MCF 10A (cell line): ENCODE measurements at places on chromosomes 5 and 9. TPM values are rescaled to one million over a fixed set of nuclear protein-coding genes. Genes with fewer than 3 reads are reported as not detected.

- no peaks in the 10 kb centered on the region for H3K27me3 ChIP-seq
- H3K4me3 ChIP-seq: peak overlapping the region; percentile 84
These were observed 1.3 kb upstream of the TRIM36 start for GRCh38 chr5:115170929-115171510.

- H3K36me3 ChIP-seq: no peaks in the 10 kb centered on the region
- no peaks in the 10 kb centered on the region for H3K27me3 ChIP-seq
- no peak overlapping the region for H3K4me3 ChIP-seq
- no peak overlapping the region for H3K27ac ChIP-seq
- H3K4me1 ChIP-seq: no peaks in the 10 kb centered on the region
- DNase-seq: no peak
These were observed 153.7 kb downstream of the TMEM232 start for GRCh38 chr5:110572729-110573128.

DNA sequence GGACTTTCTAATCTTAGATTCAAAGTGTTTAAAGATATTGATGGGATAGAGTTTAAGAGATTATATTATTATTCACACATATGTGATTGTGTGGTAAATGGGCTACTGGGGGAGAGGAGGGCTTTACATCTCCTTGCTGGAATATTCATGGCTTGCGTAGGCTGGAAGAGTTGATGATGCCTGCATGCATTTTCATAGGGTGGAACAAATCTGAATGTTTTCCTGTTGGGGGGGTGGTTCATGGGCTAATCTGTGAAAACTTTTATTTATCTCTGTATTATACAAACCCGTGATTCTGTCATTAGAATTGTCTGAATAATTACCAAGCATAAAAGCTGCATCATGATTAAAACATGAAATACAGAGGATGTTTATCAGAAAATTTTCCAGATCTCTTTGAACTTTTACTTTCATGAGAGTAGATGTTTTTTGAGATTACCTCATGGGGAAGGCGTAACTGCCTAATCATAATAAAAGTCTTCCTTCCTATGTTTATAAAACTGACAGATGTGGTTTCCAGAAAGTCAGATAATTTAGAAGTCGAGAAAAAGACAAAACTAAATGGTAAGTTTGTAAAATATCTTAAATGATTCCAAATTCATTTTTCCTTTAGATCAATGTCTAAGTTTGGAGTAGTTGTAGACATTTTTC lies 1185.4 kb upstream of the SEMA6A start:
- no peaks in the 10 kb centered on the region for H3K4me1 ChIP-seq
- H3K4me3 ChIP-seq: no peak overlapping the region
- no peaks in the 10 kb centered on the region for H3K36me3 ChIP-seq
- no peak for DNase-seq
- H3K27me3 ChIP-seq: no peaks in the 10 kb centered on the region
- no peak overlapping the region for H3K27ac ChIP-seq

DNA sequence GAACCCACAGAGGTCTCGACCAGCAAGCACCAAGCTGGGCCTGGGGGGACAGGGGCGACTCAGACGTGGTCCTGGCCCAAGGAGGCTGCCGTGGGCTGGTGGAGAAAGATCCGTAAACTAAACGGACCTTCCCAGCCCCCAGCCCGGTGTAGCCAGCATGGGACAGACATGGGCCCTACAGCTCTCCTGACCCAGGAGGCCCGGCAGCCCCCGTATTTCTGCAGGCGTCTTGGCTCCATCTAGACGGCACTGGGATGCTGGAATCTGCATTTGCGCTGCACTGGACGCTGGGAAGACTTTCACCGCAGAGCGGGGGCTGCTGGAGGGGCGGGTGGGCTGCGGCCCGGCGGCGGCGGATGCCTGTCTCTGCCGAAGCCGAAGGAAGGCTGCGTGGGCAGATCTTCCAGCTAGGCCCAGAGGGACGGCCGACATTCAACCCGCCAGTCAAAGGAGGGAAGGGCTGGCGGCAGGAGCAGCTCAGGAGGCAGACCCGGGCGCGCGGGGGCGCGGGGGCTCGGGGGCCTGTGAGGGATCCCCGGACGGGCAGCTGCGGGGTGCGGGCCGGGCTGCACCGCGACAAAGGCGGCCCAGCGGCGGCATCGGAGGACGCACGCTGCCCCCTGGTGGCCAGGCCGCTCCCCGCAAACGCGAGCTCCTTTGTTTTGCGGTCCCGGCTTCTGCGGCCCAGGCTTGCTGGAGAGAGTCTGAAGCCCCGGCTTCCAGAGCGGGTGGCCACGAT lies 266.2 kb downstream of the NSG2 start:
- no peaks in the 10 kb centered on the region for H3K36me3 ChIP-seq
- H3K27ac ChIP-seq: no peak overlapping the region
- no peaks in the 10 kb centered on the region for H3K4me1 ChIP-seq
- DNase-seq: peak; percentile 62

DNA sequence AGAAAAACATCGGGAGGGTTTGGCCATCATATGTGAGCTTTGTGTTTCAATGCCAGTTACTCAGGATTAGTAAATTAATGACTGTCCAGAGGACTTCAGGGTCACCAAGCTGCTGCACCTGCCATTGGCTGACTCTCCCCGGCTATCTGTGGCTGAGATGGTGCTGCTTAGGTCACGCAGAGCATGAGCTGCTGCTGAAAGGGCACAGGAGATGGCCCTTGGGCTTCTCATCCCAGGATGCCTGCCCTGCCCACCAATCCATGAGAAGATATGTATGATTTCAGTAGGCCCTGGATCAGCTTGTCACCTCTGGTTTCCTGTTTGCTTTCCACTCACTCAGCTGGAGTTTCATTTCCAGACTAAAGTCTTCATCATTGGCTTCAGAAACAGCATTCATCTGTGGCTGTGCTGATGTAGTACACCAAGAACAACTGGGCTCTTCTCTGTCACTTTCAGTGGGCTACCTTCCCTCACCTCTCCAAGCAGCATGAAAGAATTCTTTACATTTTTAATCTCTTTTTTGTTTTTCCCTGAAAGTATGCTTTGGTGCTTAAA lies 2.4 kb upstream of the CATSPER3 start:
- no peak overlapping the region for H3K27ac ChIP-seq
- DNase-seq: no peak
- peaks cover 72% of the 10 kb centered on the region for H3K36me3 ChIP-seq
- no peaks in the 10 kb centered on the region for H3K4me1 ChIP-seq
- H3K27me3 ChIP-seq: no peaks in the 10 kb centered on the region

- H3K27me3 ChIP-seq: no peaks in the 10 kb centered on the region
- H3K36me3 ChIP-seq: no peaks in the 10 kb centered on the region
- no peak overlapping the region for H3K27ac ChIP-seq
These were observed 216.3 kb downstream of the CDK5RAP2 start for GRCh38 chr9:120363697-120364096.

The IL9 gene
- not detected in 2 replicates for total RNA-seq

The LCN12 gene
- 0.86 and 1.2 TPM in 2 replicates for total RNA-seq

GRCh38 chr9:79573412-79573923 lies 1.7 kb downstream of the TLE4 start:
- DNase-seq: peak; percentile 30
- H3K27me3 ChIP-seq: no peaks in the 10 kb centered on the region
- peaks cover 17% of the 10 kb centered on the region for H3K4me1 ChIP-seq
- no peak overlapping the region for H3K4me3 ChIP-seq
- H3K27ac ChIP-seq: peak overlapping the region; percentile 86

- H3K27ac ChIP-seq: no peak overlapping the region
- no peak for DNase-seq
- peaks cover 7% of the 10 kb centered on the region for H3K36me3 ChIP-seq
- no peaks in the 10 kb centered on the region for H3K27me3 ChIP-seq
- H3K4me3 ChIP-seq: no peak overlapping the region
- H3K4me1 ChIP-seq: peaks cover 48% of the 10 kb centered on the region
These were observed 50.1 kb downstream of the FBXW11 start for GRCh38 chr5:171956314-171956713.

DNA sequence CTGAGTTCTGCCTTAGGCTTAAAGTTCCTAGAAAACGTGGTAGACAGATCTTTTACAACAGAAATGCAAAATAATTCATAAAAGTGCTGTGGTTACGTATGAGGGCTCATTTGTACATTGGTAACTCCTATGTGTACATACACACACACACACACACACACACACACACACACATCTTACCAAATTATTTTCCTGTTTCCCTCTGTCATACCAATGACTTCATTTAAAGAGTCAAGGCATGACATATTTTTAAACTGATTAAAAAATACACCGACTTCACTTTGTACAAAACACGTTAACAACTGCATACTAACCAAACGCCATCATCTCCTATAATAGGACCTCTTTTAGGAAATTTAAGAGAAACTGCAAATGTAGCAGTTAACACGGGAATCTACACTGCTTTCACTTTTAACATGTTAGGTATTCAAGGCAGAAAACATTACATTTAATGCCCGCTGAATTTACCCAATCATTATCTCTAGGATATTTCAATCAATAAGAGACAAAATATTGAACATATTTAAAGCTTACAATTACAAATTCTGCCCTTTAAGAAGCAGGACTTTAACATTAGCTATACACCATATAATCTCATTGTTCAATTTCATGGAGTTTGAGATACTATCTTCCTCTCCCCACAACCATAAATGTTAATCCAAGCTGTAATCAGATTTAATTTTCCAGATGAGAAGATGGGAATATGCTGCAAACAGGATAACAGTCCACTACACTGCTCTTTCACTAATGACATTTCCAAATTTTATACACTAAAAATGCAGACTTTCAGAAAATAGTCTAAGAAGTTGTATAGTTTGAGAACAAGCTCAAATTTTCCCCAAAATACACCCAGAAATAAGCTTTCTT lies 133.1 kb downstream of the DENND1A start:
- no peaks in the 10 kb centered on the region for H3K27me3 ChIP-seq
- H3K4me1 ChIP-seq: peaks cover 6% of the 10 kb centered on the region
- H3K36me3 ChIP-seq: no peaks in the 10 kb centered on the region
- no peak for DNase-seq
- H3K27ac ChIP-seq: no peak overlapping the region

The ZBED3 gene
- 9.8 and 14.8 TPM in 2 replicates for total RNA-seq

The C9 gene
- not detected in 2 replicates for total RNA-seq

GRCh38 chr5:149605998-149606724 lies 24.9 kb downstream of the ARHGEF37 start:
- H3K27ac ChIP-seq: peak overlapping the region; percentile 91
- peak; percentile 99 for DNase-seq
- no peak overlapping the region for H3K4me3 ChIP-seq
- no peaks in the 10 kb centered on the region for H3K27me3 ChIP-seq
- H3K4me1 ChIP-seq: peaks cover 48% of the 10 kb centered on the region

GRCh38 chr9:129667850-129668249 lies 2.4 kb downstream of the PRRX2 start:
- no peaks in the 10 kb centered on the region for H3K4me1 ChIP-seq
- peaks cover 19% of the 10 kb centered on the region for H3K27me3 ChIP-seq
- H3K4me3 ChIP-seq: no peak overlapping the region
- H3K27ac ChIP-seq: no peak overlapping the region

The FCN2 gene
- not detected in 2 replicates for total RNA-seq

DNA sequence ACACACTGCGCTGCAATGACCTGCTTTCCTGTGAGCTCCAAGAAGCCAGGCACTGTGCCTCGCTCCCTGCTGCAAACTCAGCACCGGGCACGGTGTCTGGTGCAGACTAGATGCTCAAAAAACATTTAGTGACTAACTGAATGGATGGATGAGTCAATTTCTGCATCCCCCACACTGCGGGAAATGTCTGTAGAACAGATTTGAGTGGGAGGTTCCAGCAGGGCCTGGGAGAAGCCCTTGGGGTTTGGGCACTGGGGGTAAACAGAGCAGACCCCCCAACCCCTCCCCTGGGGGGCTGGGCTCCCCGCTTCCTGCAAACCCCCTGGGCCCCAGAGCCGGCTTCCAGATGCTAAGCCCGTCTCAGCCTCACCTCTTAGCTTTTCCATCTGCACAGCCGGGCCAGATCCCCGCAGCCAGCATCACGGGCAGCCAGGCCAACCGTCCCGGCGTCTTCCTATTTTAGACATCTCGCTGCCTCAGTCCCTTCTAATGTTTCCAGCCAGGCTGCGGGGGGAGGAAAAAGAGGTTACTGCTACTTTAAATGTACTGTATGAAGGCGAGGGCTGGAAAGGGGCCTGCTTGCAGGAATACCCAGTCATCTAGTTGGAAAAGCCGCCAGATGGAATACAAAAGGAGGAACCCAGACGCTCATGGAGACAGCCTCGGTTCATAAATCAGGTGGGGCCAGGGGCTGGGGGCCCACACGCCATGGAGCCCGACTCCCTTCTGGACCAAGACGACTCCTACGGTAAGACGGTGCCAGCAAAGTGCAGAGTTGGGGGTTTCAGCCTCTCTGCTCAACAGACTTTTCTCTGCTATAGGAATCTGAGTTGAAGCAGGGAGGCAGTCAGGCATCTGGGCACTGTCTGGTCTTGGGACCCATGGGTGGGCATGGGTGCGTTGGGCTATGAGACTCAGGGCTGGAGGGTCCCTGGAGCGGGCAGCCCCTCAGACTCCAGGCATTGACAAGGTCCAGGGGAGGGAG lies 67.1 kb upstream of the GGTA1 start:
- H3K4me3 ChIP-seq: no peak overlapping the region
- peak; percentile 20 for DNase-seq

- peak overlapping the region; percentile 73 for H3K27ac ChIP-seq
- H3K4me1 ChIP-seq: peaks cover 43% of the 10 kb centered on the region
- peaks cover 100% of the 10 kb centered on the region for H3K36me3 ChIP-seq
- peak overlapping the region; percentile 69 for H3K4me3 ChIP-seq
These were observed 72.6 kb downstream of the PIK3R1 start for GRCh38 chr5:68287976-68288706.

The CER1 gene
- not detected in 2 replicates for total RNA-seq

GRCh38 chr5:137563646-137564397 lies 64.7 kb upstream of the SPOCK1 start:
- peak; percentile 98 for DNase-seq
- H3K27me3 ChIP-seq: no peaks in the 10 kb centered on the region
- peak overlapping the region; percentile 55 for H3K27ac ChIP-seq
- H3K36me3 ChIP-seq: no peaks in the 10 kb centered on the region
- peaks cover 48% of the 10 kb centered on the region for H3K4me1 ChIP-seq

The CAAP1 gene
- 29.2 and 35.2 TPM in 2 replicates for total RNA-seq

- DNase-seq: peak; percentile 72
- no peaks in the 10 kb centered on the region for H3K36me3 ChIP-seq
- no peak overlapping the region for H3K27ac ChIP-seq
- no peak overlapping the region for H3K4me3 ChIP-seq
- H3K4me1 ChIP-seq: peaks cover 14% of the 10 kb centered on the region
- no peaks in the 10 kb centered on the region for H3K27me3 ChIP-seq
These were observed 86.7 kb downstream of the SLC1A3 start for GRCh38 chr5:36692791-36693763.

GRCh38 chr9:116844621-116845020 lies 157.5 kb downstream of the TRIM32 start:
- no peak for DNase-seq
- peak overlapping the region; percentile 79 for H3K27ac ChIP-seq
- peaks cover 15% of the 10 kb centered on the region for H3K4me1 ChIP-seq
- peaks cover 28% of the 10 kb centered on the region for H3K36me3 ChIP-seq
- H3K4me3 ChIP-seq: no peak overlapping the region

The MEGF10 gene
- total RNA-seq: not detected in 2 replicates

DNA sequence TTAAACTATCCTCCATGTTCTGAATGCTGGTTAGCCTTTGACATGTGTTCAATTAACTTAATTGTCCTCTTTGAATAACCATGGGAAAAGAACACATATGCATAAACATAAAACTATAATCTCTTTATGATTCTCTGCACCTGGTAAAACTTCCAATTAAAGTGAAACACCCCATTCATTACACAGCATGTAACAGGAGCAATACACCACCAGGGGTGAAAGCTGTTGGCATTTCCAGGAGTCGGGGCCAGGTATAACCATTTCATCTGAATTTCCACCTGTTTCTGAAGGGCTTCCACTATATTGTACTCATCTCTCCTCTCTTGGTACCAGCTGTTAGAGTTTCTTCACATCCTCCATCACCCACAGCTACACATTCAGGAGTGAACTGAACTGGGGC lies 303.8 kb downstream of the EDIL3 start:
- H3K4me1 ChIP-seq: no peaks in the 10 kb centered on the region
- H3K27me3 ChIP-seq: peaks cover 41% of the 10 kb centered on the region
- H3K27ac ChIP-seq: no peak overlapping the region
- DNase-seq: no peak
- H3K36me3 ChIP-seq: no peaks in the 10 kb centered on the region
